ENCODE measurements at places on chromosomes 1 and 21. TPM values are rescaled to one million over a fixed set of nuclear protein-coding genes. Genes with fewer than 3 reads are reported as not detected.

DNA sequence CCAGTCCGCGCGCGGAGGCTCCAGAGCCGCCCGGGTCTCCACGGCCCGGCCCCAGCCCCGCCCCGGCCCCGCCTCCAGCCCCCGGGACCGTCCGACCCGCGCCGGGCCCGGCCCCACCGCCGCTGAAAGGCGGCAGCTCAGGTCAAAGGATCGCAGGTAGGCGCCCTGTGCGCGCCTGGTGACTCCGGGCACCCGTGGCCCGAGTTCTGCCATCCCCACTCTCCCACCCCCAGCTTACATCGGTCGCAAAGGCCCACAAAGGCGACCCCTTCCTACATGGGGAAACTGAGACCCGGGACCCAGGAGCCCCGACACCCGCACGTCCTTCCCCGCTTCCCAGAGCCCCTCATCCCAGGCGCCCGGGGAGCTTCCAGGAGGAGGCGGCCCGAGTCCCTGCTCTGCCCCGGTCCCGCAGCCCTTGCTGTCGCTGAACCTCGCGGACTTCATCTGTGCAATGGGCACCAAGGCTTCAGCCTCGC lies at the start of gene TMEM200B:
TMEM200B (minus strand) TSS at position 17 of the 479 bp plus-strand sequence. CDS start 2,075 bp downstream, outside the sequence.
- DNase-seq, result peak; percentile 54

The SLC2A5 gene
- 0.31 TPM for polyA plus RNA-seq

GRCh38 chr1:167587872-167588271 lies 34.3 kb upstream of the CREG1 start:
- no peak for DNase-seq

- DNase-seq, result no peak
Observed at GRCh38 chr21:36820176-36821031, 121.5 kb downstream of the SIM2 start.

- no peak for DNase-seq
Observed at GRCh38 chr1:13456904-13457532, 46.8 kb downstream of the PRAMEF20 start.

GRCh38 chr1:159831412-159832141 lies 4.9 kb downstream of the SLAMF8 start:
- DNase-seq, result no peak

Data from aorta (tissue), 5 donors.